Caco-2 (cell line): ENCODE measurements at places on chromosomes 11 and 22. TPM values are rescaled to one million over a fixed set of nuclear protein-coding genes. Genes with fewer than 3 reads are reported as not detected.

GRCh38 chr11:68927280-68928135 is 23.8 kb downstream of the IGHMBP2 start:
- DNase-seq: no peak

DNA sequence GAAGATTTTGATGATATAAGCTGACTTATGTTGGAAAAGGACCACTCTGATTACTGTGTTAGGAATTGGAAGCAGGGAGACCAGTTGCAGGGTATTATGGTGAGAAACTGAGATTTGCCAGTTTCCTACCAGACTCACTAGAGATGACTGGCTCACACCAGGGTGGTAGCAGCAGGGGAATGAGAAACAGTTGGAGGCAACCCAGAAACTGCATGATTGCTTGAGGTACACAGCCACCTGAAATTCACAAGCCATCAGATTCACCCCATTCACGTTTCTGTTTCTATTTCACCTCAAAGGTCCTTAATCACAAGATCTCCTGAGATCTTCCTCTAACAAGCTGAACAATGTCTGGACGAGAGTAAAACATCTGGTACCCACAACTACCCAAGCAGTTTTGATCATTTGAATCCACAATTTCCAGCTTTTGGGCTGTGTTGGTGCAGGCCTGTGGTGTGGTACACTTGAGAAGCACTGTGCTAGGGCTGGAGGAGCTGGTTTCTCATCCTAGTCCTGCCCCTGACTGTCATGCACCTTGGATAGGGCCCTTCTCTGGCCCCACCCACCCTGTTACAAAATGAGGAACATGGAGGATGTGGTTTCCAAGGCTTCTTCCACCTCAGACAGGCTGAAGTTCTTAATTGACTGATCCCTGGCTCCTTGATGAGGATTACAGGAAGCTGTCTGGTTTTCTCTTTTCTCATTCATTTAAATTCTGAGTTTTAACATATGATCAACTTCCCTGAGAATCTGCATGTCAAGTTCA is 233.4 kb downstream of the INSC start:
- DNase-seq: no peak

DNA sequence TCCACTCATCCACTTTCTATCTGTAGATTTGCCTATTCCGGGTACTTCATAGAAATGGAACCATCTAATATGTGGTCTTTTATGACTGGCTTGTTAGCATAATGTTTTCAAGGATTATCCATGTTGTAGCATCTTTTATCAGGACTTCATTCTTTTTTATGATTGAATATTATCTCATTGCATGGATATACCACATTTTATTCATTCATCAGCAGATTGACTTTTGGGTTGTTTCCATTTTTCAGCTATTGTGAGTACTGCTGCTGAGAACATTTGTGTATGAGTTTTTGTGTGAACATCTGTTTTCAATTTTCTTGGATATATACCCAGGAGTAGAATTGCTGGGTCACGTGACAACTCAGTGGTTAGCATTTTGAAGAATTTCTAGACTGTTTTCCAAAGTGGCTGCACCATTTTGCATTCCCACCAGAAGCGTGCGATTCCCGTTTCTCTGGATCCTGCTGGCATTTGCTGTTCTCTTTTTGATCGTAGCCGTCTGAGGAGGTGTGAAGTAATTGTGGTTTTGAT is 8.9 kb downstream of the DERL3 start:
- DNase-seq: no peak

DNA sequence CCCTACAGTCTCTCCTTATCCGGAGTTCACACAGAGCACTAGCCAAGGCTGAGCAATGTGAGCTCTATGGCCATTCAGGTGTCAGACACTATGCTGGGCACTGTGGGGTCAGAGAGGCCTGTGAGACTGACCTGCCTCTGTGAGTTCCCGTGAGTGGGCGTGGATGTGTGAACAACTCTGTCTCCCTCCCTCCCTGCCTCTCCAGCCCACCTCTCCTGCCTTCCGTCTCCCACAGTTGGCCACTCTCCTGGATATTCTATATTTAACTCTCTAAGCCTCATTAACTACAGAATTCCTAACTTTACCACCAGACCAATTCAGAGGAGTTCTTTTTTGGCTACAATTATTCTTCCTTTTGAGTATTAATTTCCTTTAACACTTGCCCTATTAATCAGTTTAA is 191.6 kb upstream of the NCAM1 start:
- no peak for DNase-seq

- DNase-seq: no peak
These were observed 188.9 kb downstream of the BCR start for GRCh38 chr22:23369054-23369685.

Gene MS4A12
- not detected in 2 replicates for total RNA-seq

Gene BTG4
- total RNA-seq: 0.61 and 1.2 TPM in 2 replicates
